ENCODE measurements at places on chromosomes 3 and 15.

- no peak for DNase-seq
Measured at GRCh38 chr3:191387441-191388077, 57.2 kb upstream of the UTS2B start.

GRCh38 chr3:117628823-117629291 is 919.3 kb downstream of the TUSC7 start:
- no peak for DNase-seq

DNA sequence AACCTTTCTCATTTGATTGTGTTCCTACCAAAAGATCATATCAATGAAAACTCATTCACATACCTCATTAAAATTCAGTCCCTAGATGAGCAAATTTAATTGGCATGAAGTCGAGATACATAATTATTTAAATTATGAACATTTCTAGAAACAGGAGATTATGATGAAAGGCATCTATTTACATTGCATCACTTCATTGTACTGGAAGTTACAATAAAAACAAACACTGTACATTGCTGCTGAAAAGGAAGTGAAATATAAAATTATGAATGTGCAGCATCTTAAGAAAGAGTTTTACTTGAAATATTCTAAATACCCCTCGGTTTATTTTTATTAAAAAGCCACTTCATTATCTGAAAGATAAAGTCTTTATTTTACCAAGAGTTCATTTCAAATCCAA is 163.4 kb upstream of the ZNF385D start:
- DNase-seq = no peak

DNA sequence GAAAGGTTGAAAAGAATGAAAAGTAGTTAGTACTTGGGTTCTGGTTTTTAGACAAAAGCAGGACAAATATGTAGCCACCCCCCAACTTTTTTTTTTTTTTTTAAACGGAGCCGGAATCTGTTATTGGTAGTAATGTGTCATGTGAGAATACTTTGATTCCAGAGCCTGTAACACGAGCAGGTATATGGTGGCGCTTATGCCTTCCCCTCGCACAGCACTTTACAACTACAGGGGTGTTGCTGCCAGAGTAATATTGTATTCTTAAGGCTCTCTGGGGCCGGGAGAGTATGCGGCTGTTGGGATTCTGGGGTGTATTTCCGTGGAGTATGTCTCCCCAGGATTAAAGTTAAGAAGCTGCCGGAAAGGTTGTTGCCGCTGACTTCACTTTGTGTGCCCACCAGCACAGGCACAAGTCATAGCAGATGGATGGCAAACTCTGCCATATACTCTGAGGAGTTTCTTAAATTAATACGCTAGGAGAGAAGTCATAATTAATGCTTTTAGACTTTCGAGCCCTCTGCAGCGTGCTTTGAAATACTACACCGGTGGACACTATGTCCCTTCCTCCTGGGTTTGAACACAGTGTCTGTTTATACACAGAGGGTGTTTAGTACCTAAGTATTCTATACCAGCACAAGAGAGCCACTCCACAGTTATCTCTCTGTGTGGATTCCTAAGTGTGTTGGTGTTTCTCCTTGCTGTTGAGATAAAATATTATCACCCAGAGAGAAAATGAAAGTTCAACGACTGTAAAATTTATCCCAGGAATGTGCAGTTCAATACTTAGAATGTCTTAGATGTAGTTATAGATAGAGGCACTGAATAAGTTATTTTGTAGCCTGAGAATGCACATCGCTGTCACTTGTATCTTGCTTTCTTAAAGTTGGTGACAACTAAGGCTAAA is 1.4 kb downstream of the MBNL1 start:
- DNase-seq = peak; percentile 36

- DNase-seq = no peak
Measured at GRCh38 chr15:48887144-48887543, 9.2 kb downstream of the EID1 start.

DNA sequence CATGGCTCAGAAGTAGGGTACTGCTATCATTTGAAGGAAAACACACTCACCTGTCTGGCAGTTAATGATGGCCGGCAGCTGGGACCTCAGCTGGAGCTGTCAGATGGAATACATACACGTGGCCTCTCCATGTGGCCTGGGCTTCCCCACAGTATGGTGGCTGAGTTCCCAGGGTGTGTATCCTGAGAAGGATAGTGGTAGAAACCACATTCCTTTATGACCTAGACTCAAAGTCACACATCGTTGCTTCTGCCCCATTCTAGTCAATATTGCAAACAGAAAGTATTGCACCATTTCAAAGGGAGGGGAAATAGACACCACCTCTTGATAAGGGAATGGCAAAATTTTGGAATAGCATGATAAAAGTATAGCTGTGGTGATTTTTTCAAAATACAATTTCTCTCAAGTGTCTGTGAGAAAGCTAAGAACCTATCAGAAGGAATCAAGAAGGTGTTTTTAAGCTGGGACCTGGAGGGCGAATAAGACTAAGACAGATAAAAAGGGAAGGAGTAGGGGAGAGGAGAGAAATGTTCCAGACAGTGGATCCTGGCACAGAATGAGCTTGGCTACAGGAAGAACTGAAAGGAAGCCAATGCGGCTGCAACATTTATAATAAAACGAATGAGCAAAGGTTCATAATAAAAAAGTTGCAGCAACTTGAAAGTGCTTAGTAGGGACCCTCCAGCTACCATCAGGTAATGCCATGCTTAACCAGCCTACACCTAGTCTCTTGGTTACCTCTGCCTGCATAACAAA is 40.1 kb upstream of the GALNT15 start:
- no peak for DNase-seq

- no peak for DNase-seq
Measured at GRCh38 chr3:3701949-3702348, 97.3 kb upstream of the LRRN1 start.

GRCh38 chr15:32824777-32825176 is 107.0 kb downstream of the GREM1 start:
- DNase-seq = no peak

GRCh38 chr3:70281663-70282062 is 30.8 kb downstream of the MDFIC2 start:
- DNase-seq = no peak

- DNase-seq = no peak
Measured at GRCh38 chr3:15812183-15812582, 14.4 kb upstream of the ANKRD28 start.

DNA sequence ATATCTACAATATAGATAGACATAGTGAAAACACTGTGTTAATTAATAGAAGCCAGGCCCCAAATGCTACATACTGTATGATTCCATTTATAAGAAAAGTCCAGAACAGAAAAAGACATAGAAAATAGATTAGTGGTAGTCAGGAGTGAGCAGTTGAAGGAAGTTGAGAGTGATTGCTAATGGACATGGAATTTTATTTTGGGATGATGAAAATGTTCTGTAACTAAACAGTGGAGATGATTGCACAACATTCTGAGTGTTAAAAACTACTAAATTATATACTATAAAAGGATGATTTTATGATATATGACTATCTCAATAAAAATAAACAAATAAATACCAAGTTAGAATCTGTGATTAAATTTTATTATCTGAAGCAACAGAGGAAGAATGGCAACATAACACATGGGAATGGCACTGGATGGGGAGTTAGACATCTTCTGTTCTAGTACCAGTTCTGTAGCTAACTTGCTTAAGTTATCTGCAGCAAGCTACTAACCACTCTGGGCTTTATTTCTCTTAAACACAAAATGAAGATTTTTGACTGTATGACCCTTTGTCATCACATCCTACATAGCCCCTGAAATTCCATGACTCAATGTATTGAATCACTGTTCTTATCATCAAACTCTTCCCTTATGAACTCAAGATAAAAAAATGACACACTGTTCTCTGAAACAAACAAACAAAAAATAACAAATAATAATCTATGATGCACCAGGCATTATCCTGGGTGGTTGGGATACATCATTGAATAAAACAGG is 612.7 kb downstream of the TBL1XR1 start:
- DNase-seq = no peak

DNA sequence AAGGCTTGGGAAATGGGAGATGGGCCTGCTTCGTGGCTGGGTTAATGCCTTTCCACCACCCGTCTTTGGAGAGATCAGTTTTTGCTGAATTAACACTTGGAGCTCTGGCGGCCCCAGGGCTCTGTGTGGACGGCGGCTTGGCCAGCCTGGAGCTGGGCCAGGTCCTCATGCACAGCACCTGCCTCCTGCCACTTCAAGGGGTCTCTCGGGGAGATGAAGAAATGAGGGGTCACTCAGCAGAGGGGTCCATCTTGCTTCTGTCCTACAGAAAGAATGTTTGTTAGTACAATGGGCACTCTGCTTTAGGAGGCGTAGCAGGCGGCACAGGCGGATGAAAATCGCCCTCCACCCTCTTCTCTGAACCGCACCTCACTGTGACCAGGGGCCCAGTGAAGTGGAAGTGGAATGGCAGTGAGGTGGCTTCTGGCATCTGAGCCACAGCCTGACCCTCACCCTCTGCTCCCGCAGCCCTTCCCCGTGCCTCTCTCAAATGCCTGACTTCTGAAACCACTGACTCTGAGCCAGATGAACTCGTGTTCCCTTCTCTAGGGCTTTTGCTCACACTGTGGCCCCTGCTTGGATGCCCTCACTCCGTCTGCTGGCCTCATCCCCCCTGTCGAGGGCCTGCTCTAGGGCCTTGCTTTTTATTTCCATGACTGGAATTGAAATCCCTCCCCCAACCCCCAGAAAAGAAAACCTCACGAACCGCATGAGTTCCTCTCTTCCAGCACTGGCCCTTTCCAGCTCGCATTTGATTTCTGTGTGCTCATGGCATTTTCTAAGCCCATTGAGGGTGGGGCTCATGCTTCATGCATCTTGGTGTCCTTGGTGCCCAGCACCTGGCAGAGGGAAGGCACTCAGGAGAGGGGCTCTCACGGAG is 42.2 kb downstream of the CHDH start:
- DNase-seq = no peak

GRCh38 chr3:184631472-184631861 is 69.9 kb downstream of the EPHB3 start:
- DNase-seq = no peak

DNA sequence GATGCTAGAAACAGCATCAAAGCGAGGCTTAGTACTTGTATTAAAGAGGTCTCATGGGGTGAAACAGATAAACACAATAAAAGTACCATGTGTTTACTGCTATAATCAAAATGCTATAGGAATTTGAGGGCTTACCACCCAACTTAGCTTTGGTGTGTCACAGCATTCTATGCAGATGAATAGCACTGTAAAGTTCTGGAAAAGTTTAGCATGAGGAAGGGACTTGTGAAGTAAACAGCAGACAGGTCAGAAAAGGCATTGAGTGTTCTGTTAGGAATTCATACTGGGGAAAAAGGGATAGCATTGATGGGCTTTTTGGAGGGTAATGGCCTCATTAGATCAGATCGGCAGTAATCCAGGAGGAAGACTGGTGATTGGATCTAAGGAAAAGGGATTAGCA is 505.3 kb downstream of the NLGN1 start:
- no peak for DNase-seq

DNA sequence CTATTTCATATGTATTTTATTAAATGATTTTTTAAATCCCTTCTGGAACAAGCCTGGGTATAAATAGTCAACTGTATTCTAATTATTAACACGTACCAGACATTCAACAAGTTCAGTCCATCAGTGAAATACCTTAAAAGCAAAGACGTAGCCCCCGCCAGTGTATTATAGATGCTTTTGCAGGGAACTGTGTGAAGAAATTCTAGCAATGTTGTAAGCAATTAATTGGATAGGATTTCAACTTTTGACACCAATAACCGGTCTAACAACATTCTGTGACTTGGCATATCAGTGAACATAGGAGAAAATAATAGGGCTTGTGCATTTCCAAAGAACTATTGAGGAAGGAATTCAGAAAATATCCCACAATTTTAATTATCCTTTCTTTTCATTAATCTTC is 67.2 kb upstream of the TGFBR2 start:
- DNase-seq = no peak

- no peak for DNase-seq
Measured at GRCh38 chr15:57883701-57884100, 177.2 kb downstream of the POLR2M start.

DNA sequence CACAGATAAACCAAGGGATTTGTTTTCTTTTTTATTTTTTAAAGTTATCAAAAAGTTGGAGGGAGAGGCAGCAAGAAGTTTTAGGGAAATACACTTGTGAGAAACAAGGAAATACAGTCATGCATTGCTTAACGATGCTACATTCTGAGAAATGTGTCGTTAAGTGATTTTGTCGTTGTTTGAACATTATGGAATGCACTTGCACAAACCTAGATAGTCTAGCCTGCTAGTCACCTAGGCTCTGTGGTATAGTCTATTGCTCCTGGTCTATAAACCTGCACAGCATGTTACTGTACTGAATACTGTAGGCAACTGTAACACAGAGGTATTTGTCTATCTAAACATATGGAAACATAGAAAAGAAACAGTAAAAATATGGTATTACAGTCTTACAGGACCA is 2.0 kb upstream of the NFKBIZ start:
- DNase-seq = no peak

- DNase-seq = no peak
Measured at GRCh38 chr3:12139111-12139511, 19.6 kb downstream of the TIMP4 start.

- DNase-seq = no peak
Measured at GRCh38 chr15:60583946-60584345, 105.0 kb upstream of the ICE2 start.

Measured in amygdala (tissue), 56 donors.